ENCODE measurements at places on chromosomes 1 and 21.
A peak's percentile ranks its signal among the peaks of the same experiment; 100 is the strongest.

DNA sequence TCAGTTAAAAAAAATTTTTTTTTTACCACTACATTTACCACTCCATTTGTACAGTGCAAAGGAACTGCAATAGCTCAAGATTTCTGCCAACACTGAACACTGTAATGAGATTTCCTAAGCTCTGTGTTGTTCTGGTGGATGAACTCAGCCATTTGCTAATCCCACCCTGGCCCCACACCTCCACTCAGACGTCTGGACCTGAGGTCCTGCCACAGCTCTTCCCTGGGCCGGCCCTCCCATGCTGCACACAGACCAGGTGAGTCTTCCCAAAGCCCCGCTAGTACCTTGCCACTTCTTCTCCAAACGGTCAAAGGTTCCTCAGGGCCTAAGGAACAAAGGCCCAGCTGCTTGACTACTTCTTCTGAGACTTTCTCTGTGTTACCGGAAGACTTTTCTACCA lies 56.4 kb downstream of the SLC45A1 start:
- DNase-seq = no peak

- no peak for DNase-seq
These were observed 55.3 kb downstream of the CACHD1 start for GRCh38 chr1:64525116-64525686.

- no peak for DNase-seq
These were observed 16.7 kb upstream of the GUCA2B start for GRCh38 chr1:42136466-42136865.

GRCh38 chr1:248873409-248873992 lies 14.6 kb upstream of the ZNF692 start:
- peak; percentile 94 for DNase-seq

GRCh38 chr1:229147072-229147471 lies 123.8 kb upstream of the RAB4A start:
- DNase-seq = no peak

- no peak for DNase-seq
These were observed 2.3 kb downstream of the PADI3 start for GRCh38 chr1:17251246-17251645.

DNA sequence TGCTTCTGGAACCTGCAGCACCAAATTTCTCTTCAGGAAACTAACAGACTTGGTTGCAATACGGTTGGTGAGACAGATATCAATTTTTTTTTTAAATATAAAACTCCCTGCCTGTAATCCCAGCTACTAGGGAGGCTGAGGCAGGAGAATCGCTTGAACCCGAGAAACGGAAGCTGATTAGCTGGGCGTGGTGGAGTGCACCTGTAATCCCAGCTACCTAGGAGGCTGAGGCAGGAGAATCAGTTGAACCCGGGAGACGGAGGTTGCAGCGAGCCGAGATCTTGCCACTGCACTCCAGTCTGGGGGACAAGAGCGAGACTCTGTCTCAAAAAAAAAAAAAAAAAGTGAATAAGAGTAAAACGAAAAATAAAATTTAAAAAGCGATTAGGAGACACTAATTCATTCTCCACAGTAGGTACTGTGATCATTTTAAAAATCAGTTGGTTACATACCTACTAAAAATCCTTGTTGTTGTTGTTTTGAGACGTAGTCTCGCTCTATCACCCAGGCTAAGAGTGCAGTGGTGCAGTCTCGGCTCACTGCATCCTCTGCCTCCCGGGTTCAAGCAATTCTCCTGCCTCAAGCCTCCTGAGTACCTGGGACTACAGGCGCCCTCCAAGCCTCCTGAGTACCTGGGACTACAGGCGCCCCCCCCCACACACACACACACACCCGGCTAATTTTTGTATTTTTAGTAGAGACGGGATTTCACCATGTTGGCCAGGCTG lies 796 bp upstream of the RBM8A start:
- DNase-seq = no peak
